Suppressor macrophage treated with lipopolysaccharide for 4 hours (primary cell): ENCODE measurements at places on chromosomes 5 and 9.

DNA sequence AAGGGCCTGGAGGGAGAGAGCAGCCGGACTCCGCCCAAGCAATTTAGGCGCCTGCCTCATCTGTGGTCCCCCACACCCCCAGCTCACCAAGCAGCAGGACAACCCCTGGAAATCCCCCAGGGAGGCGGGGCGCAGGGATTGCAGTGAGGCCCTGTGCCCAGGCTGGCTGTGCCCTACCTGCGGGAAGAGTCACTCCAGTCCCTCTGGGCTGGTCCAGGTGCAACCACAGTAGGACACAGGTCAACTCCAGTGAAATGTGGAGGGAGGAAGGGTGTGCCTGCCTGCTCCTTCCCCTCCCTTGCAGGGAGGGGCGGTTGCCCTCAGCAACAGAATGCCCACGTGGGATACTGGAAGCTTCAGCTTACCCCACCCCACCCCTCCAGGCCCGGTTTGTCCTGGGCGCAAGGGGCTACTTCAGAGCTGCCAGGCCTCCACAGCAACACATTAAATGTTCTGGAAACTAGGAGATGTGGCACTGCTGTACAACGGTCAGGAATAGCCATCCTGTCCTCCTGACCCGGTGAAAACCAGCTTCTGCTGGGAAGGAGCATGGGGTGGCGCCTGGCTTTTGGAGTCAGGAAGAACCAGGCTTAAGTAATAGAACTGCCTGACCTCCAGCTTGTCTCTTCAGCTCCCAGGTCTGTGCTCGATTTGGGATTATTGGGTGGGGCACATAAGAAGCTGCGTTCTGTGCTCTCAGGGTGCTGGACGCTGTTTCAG lies 22.5 kb downstream of the ABO start:
- no peak for DNase-seq

- no peak for DNase-seq
Measured at GRCh38 chr9:120303519-120303918, 276.4 kb downstream of the CDK5RAP2 start.

GRCh38 chr5:132556153-132556762 lies 519 bp upstream of the RAD50 start:
- no peak for DNase-seq

DNA sequence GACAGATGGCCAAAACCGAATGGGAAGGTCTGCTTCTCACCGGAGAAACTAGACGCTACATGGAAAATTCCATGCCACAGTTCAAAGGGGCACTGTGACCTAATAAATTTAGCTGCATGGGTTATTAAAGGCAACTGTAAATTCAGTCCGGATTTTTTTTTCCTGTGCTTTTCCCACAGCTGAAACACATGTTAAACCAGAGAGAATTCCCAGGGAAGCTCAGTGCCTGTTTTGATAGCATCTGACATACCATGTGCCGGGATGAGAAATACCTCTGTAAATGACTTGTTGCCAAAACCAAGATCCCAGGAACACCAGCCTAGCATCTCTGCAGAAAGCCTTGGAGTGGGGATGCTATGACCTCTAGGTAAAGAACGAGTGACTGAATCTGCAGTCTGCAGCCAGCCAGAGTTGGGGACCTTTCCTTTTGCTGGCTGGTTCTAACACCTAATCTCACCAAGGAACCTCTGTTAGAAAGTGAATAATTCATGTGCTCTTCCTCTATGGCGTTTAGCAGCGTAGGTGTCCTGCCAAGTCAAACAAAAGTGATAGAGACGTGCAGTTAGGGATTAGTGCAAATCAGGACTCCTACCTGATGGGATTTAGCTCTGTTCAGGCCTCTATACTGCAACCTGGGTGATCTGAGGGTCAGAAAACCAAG lies 77.9 kb downstream of the SLIT3 start:
- no peak for DNase-seq

- no peak for DNase-seq
Measured at GRCh38 chr9:110106661-110107060, 101.3 kb downstream of the C9orf152 start.

DNA sequence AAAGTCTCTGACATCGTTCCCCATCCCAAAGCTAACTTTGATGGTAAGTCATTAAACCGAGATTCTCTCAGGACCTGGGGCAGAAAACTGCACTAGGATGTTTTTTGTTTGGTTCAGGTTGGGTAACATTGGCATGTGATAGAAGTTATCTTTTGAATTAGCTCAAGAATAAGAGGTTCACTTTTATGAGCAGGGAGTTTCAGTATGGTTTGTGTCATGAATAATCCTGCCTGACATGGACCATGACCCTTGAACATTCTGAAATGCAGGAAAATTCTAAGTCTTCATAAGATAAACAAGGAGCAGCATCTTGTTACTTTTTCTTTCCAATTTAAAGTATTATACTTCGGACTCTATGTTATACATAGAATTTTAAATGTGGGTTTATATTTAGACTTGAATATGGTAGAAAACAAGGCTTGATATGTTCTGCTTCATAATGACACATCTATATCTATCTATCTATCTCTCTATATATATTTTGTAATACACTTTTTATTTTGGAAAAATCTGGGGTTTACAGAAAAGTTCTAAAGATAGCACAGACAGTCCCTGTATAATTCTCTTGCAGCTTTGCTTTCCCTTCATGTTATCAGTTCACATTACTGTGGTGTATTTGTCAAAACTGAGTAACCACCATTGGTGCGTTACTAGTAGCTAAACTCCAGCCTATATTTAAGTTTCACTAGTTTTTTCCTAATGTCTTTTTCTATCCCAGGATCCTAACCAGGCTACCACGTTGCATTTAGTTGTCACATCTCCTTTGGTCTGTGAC lies 102.7 kb upstream of the TAF11L2 start:
- DNase-seq = no peak

- no peak for DNase-seq
Measured at GRCh38 chr5:157740229-157740610, 3.3 kb upstream of the LSM11 start.

DNA sequence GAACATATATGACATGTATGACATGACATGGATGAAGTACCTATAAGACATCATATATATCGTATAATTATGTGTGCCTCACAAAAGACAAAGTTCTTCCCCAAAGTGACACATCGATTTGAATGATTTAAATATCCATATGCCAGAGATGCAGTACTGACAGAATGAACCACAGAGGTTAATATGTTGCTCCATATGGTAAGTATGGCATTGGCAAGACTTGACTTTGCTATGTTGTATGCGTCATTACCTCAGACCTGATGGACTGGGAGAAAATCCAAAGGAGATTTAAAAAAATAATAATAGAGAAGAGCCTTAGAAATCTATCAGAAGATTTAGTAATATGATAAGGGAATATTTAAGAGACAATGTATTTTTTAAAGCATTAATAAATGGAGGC lies 263.2 kb downstream of the PJA2 start:
- no peak for DNase-seq

DNA sequence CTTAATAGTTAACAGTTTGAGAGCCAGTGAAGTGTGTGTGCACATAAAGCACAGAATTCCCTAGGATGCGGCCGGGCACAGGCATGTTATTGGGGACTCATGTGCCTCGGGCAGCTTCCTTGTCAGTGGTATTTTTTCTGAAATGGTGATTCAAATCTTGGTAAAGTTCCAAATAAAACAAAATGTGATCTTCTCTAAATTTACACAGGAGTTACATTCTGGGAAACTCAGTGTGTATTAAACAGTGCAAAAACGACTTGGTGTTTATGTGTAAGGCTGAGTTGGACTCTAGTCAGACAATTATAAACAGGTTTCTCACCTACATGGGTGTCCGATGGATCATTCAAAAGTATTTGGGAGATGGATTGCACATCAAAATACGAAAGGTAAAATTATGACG lies 48.9 kb downstream of the BOD1 start:
- no peak for DNase-seq

- DNase-seq = no peak
Measured at GRCh38 chr9:14766299-14766698, 43.8 kb upstream of the CER1 start.

GRCh38 chr5:17925276-17925675 lies 291.0 kb downstream of the TAF11L14 start:
- DNase-seq = no peak

DNA sequence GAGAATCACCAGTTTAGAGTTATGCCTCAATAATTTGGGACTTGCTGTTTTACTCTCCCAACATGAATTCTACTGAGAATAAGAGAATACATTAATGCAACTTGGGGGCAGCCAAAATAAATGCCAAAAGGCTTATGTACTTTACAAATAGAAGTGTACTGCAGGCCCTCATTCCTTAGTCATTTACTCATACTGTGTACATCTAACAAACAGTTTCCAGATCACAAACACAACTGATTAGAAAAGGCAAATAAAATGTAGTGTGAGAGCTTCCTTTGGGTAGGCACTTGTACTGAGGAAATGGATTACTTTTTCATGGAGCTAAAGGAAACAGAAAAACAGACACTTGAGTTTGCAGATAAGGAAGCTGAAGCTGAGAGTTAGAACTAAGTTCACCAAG lies 12.6 kb downstream of the ANKDD1B start:
- no peak for DNase-seq

- DNase-seq = peak; percentile 91
Measured at GRCh38 chr9:134374301-134375010, 48.2 kb downstream of the RXRA start.

GRCh38 chr5:67021031-67021430 lies 175.6 kb downstream of the CD180 start:
- DNase-seq = no peak

- no peak for DNase-seq
Measured at GRCh38 chr9:109249615-109250014, 71.2 kb downstream of the EPB41L4B start.

- no peak for DNase-seq
Measured at GRCh38 chr5:133738271-133738670, 125.9 kb upstream of the FSTL4 start.

DNA sequence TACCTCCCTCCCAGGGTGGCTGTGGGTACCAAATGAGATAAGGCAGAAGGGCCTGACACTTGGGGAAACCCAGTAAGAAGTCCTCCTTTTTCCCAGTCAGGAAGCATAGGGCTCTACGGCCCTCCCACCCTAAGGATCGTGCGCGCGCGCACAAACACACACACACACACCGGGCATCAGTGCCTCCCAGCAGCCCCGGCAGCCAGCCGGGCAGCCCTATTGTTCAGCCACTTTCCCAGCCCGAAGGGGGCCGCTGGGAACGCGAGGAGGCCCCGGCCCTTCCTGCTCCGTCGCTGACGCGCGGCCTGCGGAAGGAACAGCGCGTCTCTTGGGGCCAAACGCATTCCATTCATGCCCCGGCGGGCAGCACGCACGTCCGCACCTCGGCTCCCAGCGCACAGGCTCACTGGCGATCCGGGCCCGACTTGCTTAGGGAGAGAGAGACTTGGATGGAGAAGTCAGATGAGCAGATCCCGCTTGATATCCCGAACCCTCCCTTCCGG lies 22.6 kb downstream of the DUSP1 start:
- DNase-seq = no peak

- DNase-seq = no peak
Measured at GRCh38 chr9:89194421-89195130, 16.0 kb upstream of the SHC3 start.

DNA sequence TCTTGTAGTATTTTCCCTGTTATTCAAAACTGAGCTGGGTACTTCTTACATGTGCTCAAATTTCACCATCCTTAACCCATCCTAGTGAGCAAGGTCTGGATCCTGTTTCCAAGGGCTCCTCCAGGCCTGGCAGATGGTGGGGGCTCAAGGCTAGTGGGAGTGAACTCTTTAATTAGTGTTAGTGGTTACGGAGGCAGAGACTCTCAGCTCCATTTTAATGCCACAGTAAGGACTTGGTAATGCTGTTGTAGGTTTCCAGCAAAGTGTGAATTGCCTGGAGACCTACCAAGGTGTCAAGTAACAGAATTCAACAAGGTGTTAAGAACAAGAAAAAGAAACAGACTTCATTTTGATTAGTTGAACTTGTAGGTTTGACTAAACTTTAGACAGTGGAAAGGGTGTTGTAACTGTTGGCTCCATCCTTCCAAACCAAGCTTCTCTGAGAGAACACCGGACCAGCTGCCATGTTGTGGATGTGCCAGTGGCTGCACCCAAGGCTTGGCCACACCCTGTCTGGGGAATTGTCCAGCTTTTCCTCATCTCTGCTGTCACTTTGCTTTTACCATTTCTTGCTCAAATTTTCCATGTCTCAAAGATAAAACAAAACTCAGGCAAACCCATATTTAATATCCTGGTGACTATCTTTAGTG lies 98.7 kb downstream of the ADCY2 start:
- no peak for DNase-seq

DNA sequence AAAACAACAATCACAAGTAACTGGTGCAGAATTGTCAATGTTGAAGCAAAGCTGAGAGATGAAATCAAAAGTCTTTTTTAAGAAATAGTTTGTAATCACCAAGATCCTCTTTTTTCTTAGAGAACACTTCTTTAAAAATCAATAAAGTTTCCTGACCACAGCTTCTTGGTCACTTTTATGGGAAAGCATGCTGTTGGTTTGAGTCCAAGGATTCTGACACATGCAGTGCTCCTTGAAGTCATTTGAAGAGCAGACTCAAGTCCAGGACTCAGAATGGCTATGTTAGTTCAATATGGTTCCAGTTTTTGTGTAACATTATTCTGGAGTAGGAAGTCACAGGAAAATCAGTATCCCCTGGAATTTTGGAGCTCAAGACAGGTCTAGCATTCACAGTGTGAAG lies 480.6 kb downstream of the NR2F1-AS1 start:
- no peak for DNase-seq

DNA sequence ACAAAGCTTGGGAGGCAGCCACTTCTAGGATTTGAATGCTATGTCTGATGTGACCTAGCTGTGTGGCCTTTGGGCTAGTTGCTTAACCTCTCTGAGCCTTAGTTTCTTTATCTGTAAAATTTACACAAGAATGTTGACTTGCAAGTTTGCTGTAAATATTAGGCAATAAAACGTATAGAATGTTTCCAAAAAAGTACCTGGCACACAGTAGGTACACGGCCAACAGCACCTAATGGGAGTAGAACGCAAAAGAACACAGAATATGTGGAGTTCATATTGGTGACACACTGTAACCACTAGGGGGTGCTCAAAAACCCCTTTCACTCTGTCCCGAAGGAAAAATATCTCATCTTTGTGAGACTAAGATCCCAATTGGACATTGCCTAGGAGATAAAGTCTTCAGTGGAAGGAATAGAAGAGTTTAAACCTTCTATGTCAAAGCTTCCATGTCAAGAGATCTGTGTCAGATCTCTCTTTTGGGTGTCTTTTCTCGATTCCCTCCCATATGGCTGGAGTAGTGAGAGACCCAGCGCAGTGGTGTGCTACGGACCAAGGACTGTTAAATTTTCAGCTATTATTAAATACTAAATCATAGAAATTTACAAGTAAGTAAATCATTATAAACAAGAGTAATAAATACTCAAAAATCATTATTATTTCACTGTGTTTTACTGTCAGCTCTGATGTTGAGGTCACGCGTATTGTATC lies 145.4 kb upstream of the RAD23B start:
- DNase-seq = peak; percentile 57

GRCh38 chr5:115623658-115624057 lies 2.2 kb downstream of the TMED7 start:
- no peak for DNase-seq
